GM06990 (cell line): ENCODE measurements at places on chromosomes 4 and X.

GRCh38 chr4:101158134-101158482, 189.2 kb downstream of the PPP3CA start:
- DNase-seq, result no peak

GRCh38 chr4:12949719-12950490, 534.2 kb downstream of the RAB28 start:
- DNase-seq, result no peak

GRCh38 chr4:40991908-40992307, 222.4 kb downstream of the APBB2 start:
- peak; percentile 72 for DNase-seq

DNA sequence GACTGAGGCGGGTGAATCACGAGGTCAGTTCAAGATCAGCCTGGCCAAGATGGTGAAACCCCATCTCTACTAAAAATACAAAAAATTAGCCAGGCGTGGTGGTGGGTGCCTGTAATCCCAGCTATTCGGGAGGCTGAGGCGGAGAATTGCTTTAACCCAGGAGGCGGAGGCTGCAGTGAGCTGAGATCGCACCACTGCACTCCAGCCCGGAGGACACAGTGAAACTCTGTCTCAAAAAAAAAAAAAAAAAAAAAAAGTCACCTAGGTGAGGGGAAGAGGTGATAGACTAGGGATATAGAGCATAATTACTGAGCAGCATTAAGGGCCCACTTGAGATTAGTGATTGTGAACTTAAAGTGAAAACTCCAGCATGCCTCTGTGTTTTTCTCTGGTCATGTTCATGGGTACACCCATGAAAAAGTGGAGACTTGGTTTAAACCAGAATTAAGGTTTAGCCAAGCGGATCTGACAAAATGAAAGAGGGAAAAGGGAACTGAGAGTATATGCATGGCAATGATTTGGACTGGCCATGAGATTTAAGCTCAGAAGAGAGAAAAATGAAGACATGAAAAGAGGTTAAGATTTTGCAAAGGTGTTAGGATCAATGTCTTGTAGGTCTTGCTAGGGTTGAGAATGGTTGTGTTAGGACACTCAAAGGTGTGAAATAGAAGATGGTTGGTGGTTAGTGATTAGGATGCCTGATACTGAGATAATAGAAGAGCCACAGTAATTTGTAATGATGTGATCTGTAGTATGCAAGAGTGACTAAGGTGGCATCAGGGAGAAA, 105.0 kb downstream of the RAB28 start:
- DNase-seq, result peak; percentile 35

DNA sequence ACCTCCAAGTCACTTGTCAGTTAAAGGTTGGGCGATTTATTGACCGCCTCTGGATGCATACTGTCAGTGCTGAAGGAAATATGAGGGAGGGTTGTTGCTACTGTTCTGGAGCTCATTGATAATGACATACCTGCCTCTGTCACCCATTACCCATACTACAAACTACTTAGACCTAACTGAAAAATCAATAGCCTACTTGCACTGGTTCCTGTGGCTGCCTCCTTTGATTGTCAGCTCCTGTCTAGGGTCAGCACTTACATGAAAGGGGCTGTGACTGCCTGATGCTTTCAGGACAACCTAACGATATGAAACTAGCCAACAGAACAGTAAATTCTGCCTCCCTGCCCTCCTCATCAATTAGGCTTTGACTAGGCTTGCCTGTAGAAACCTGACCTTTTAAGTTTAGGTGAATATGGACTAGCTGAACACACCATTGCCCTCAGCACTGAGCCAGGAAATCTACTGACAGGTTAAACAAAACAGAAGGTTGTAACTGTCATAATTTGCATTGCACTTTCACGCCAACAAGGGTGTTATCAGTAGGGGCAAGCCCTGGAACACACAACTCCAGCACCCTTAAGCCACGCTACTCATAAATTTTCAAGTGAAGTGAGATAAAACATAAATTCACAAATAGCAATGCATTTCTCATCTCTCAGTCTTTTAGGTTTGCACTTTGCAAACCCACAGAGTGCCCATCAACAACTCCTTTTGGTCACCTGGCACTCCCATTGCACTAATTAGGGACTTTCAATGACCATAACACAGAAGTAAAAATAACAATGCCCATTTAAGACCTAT, 9.0 kb upstream of the MAB21L2 start:
- no peak for DNase-seq

GRCh38 chr4:32831104-32831503, 2110.9 kb downstream of the PCDH7 start:
- DNase-seq, result no peak

DNA sequence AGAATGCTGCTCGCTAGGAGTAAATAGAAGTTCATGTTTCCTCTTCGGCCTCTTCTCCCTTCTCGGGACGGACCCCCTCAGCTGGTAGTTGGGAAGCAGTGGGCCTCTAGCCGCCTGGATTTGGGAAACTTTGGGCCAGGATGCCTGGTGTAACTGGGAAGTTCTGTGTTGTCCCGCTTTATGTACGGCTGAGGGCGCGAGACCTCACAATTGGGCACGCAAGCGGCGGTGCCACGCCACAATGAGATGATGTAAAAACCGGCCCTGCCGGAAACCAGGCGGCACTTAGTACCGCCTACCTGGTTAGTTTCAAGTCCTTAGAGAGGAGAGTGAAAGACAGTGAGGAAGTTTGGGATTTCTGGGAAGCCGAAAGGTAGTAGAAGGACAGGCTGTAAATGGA, at the start of gene CT83:
TSS of gene CT83 (minus strand) at position 155 of the 400 bp plus-strand sequence. CDS start at position 35, 120 bp downstream.
- no peak for DNase-seq

GRCh38 chr4:183905081-183905592, at the start of gene STOX2:
Gene STOX2, plus strand, starts transcription at chr4:183905307. Its CDS starts 1,484 bp downstream, at chr4:183906791.
- DNase-seq, result no peak

DNA sequence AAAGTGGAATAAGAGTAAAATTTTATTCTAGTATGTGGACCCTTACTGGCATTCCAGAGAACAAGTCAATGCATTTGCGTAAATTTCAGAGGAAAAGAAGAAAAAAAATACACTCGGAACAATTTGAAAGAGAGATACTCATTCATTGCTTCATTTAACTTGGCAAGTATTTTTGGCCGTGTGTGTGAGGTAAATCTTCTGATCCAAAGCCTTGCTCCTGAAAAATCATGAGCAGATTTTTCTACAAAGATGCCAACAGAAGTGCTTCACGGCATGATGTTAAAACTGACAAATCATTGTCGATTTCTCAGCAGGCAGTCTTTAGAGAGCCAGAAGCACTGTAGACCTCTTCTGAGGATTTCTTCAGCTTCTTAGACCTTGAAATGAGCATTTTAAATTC, 194.0 kb downstream of the COX18 start:
- DNase-seq, result no peak

DNA sequence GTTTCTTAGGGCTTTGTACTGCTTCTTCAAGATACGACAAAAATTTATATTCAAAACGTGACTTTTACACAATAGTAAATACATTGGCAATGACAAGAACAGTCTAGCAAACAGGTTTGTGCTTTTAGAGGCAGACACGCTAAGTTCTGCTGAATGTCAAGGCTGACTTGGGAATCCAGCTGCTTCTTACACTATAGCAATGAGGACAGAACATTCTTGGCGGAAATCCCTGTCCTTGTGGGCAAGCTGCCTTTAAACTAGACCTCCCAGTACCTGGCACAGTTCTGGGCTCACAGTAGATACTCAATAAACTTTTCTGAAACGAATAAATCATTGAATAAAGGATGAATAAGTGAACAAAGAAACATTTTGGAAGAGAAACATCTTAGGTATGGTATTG, 148.2 kb downstream of the RASL11B start:
- DNase-seq, result no peak

DNA sequence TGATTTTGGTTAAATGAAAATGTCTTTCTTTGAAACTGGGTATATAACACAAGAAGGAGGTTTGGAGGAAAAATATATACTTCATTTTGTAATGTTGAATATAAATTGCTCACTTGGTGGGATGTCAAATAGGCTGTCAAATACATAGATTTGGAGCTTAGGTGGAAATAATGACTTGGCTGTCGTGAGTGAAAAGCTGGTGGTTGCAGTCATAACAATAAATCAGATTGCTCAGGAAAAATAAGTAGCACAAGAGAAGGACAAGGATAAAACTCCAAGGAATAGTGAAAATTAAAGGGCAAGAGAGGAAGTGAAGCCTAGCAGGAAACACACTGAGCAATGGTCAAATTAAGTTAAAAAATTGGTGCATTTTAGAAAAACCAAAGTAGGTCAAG, 253.0 kb upstream of the ANKRD50 start:
- DNase-seq, result no peak

DNA sequence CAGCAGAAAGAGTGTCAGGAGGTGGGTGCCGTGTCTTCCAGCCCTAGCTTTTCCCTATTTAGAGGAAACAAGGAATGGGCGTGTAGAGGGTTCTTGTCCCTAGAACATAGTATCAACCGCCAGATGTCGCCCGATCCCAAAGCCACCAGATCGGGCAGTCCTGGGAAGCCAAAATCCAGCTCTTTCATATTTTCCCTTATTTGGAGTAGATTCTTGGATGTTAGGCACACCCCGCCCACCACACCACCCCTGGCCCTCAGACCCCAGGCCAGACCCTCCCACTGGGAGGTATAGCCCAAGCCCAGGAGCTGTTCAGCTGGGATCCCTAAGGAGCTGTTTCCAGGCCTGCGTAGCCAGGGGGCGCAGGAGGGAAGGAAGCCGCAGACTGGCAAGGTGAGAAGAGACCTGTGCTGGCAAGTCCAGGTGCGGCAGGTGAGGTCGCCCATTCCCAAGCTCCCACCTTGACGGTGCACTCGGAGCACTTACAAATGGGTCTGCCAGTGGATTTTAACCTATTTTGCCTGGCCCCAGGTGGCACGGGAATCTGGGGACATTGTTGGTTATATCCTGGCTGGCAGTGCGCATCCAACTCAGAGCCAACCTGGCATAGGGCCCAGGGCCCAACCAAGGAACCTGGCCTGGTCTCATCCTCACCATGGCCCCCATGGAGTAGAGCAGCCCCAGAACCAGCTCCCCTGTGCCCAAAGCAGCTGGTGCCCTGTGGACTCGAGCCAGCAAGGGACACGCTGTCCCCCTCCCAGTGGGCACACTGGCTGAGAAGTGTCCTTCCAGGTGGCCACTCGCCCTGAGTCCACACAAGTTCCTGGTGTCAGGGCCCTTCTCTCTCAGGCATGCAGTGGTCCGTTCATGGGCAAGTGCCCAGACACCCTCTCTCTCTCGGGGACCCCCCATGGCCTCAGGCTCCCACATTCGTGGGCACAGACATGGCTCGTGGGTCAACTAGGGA, 811 bp downstream of the FLNA start:
- DNase-seq, result no peak
